Activated naive CD8-positive, alpha-beta T cell treated with anti-CD3 and anti-CD28 coated beads, Interleukin-2, amount 10 ng/mL, durations not matched to agents 7 days and 5 days (primary cell): ENCODE measurements at places on chromosomes 2 and 18.

DNA sequence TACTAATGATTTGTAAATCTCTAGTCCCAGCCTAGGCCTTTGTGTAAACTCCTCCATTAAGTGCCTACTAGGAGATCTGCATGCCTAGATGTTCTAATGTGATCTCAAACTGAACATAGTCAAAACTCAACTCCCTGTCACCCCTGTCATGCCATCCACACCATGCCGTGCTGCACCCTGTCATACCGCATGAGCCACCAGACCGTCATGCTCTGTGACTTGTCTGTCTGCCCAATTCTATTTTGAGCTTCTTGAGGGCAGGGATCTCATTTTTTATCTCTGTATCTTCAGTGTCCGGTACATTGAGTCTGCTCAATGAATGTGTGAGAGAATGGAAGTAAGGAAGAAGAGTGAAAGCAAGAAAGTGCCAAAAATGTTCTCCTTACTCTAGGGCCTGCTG lies 35.5 kb downstream of the GREB1L start:
- DNase-seq: no peak

DNA sequence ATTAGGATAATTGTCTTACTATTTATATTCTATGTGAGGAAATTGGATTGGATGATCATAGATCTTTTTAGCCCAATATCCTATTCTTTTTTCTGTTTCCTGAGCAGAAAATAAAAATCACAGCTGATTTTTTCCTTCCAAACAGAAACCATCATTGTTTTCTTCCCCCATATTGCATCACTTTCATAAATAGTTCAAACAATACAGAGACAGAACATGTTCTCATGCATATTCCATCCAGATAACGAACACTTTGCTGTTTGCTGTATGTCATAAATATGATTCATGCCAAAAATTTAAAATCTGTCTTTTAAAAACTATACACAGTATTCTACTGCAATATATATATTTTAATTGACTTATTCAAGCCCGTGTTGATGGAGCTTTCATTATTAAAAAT lies 22.0 kb upstream of the RALBP1 start:
- DNase-seq: no peak

- DNase-seq: no peak
These were observed 94.9 kb downstream of the KCTD1 start for GRCh38 chr18:26453386-26453901.

- no peak for DNase-seq
These were observed 612.1 kb downstream of the KCNJ3 start for GRCh38 chr2:155310589-155310988.

DNA sequence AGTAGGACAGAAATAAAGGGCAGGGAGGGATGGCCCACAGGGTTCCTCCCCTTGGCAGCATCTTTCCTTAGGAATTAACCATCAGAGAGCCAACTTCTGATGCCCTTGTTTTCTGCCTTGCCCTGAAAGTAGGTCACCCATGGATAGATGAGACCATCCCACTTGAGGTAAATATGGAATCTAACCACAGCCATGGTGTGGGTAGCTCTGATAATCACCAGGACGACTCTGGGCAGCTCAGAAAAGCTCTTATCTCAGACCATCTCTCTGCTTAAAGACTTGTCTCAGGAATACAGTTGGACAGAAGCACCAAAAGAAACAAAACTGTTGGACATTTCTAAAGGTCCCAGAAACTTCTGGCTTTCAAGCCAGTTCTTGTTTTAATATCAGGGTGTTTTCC lies 101.4 kb upstream of the CELF4 start:
- DNase-seq: no peak
